ENCODE measurements at places on chromosomes 5 and 9.

DNA sequence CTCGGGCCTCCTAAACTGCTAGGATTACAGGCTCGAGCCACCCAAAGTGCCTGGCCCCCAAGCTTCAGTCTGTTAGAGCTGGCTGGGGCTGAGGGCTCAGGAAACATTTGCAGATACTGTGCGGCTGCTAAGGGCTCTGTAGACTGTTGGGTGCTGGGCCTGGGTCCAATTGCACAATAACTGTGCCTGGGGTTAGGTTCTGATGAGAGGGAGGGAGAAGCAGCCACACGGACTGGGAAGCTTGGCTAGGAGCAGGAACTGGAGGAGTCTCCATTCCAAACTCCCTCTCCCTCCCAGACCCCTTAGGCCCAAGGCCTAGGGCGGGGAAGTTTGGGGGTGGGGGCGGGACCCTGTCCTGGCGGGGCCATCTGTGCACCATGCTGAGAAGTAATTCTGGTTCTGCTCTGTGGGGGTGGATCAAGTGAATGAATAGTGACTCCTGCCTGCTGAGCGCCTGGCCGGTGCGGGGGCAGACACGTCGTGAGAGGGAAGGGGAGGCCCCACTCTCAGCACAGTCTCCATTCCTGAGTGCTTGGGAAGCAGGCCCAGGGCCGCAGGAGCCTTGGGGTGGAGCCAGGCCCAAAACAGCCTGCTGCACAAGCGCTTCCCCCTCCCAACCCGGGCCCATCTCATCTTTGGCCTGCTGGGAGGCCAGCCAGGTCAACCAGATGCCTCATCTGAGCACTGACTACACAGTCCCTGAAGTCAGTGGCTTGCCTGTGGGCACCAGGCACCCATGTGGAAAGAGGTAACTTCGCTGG, 1.5 kb downstream of the ASS1 start:
- DNase-seq: no peak

GRCh38 chr9:113520109-113520642, 56.6 kb downstream of the RGS3 start:
- no peak for DNase-seq

GRCh38 chr5:132181011-132181629, 46.5 kb downstream of the P4HA2 start:
- DNase-seq: no peak

- DNase-seq: no peak
Measured at GRCh38 chr9:135743021-135743420, 41.0 kb downstream of the KCNT1 start.

DNA sequence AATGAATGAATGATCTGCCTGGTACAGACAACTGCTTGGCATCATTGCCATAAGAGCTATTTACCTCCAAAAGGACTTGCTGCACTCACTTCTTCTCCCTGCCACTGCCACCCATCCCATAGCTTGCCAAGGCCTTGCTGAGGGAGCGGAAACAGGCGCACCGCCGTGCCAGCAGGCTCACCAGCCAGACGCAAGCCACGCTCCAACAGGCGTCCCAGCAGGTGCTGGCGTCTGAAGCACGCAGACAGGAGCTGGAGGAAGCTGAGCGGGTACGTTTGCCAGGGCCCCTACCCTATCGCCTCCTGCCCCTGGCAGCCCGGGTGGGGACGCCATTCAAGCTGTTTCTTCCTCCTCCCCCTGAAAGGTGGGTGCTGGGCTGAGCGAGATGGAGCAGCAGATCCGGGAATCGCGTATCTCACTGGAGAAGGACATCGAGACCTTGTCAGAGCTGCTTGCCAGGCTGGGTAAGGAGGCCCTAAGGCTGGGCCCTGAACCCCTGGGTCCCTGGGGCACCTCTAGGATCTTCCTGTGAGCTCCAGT, 8.9 kb upstream of the AIF1L start:
- DNase-seq: no peak

DNA sequence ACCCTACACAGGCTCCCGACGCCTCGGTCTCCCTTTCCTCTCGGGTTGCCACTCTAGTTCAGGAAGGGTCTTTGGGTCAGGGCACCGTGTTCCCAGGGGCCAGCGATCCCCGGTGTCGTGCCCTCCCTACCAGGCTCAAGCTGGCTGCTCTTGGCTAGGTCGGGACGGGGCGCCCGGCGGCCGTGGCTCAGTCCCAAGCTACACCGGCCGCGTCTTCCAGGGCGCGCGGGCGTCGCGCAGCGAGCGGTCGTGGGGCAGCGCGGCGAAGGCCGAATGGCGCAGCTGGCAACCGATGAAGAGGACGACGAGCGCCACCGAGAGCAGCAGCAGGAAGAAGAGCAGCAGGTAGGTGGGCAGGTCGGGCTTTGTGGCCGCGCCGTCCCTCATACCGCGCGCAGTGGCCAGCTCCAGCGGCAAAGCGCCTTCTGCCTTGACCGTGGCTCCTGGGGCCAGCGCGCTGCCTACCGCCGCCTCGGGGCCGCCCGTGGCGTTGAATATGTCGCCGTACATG, 892 bp downstream of the SMIM32 start:
- DNase-seq: no peak

DNA sequence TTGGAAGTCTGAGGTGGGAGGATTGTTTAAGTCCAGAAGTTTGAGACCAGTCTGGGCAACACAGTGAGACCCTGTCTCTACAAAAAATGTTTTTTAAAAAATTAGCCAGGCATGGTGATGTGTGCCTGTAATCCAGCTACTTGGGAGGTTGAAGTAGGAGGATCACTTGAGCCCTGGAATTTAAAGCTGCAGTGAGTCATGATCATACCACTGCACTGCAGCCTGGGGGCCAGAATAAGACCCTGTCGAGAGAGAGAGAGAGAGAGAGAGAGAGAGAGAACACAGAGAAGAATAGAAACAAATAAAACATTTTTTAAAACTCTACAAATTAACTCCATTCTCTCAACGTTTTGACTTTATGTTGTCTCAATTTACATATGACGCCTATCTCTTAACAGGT, 111.8 kb downstream of the BARX1 start:
- DNase-seq: no peak

DNA sequence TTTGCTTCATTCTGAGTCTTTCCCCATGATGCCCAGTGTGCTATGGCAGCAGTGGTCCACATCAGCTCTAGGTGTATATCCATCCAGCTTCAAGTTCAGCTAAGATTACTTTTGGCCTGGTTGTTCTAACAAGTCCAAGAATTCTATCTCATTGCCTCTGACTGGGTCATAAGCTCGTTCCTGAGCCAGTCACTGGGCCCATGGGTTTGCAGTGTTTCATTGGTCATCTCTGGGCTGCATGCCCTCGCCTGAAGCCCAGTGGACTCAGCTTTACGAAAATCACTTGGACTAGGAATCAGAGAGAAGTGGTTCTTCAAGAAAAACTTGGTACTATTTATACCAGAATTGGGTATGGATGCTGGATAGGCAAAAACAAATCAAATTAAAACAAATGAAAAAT, 16.1 kb upstream of the ARHGAP26 start:
- no peak for DNase-seq

- DNase-seq: peak; percentile 18
Measured at GRCh38 chr9:15873573-15874177, 320.8 kb downstream of the CCDC171 start.

DNA sequence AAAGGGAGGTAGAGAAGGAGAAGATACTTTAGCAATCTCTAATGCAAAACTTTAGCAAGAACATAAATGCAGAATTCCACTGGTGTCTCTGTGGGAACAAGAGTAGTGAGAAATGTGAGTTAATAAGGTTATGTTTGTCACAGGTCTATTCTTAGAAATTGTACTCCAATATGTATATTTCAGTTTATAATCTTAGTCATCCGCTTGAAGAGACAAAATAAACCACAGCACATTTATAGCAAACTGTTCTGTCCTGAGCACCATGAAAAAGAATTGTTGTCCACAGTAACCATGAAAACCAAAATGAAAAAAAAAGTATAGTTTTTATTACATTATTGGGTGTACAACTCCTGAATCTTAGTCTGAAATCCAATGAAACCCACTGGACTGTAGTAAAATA, 93.6 kb upstream of the TSLP start:
- DNase-seq: no peak

DNA sequence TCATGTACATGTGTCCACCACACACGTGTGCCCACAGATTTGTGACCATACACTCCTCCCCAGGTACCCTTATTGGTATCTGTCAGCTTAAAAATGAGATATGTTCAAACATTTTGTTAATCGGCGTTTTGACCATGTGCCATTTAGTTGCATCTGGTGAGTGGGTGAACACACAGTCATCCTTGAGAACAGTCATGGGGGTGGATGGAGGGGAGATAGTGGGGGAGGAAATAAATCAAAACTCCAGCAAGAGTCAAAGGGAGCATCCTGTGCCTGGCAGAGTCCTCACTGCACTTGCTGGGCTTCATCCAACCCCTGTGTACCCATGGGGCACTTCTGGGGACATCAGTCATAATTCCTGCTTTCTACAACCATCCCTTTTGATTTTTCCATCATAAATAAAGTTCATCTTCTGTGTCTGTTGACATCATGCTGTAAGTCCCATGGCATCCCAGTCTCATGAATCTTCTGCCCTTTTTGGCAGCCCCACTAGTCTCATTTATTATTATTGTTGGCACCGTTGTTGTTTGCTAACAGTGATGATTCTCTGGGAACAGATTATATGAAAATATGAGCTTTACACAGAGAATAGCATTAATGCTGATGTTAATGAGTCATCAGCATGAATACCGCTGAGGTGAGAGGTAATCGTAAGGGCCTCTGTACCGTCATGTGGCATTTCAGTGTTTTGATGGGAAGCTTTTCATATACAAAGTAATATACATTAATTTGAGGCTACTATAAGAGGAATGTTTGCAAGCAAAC, 24.4 kb upstream of the CLK4 start:
- DNase-seq: no peak

GRCh38 chr5:117741655-117742206, 1167.1 kb upstream of the SEMA6A start:
- no peak for DNase-seq

All from NCI-H1436 treated with DMSO at 0.1 percent for 48 hours (cell line).